ENCODE measurements at places on chromosomes 7 and 10.

GRCh38 chr10:62019685-62020359 is 118.3 kb downstream of the ARID5B start:
- DNase-seq = no peak

DNA sequence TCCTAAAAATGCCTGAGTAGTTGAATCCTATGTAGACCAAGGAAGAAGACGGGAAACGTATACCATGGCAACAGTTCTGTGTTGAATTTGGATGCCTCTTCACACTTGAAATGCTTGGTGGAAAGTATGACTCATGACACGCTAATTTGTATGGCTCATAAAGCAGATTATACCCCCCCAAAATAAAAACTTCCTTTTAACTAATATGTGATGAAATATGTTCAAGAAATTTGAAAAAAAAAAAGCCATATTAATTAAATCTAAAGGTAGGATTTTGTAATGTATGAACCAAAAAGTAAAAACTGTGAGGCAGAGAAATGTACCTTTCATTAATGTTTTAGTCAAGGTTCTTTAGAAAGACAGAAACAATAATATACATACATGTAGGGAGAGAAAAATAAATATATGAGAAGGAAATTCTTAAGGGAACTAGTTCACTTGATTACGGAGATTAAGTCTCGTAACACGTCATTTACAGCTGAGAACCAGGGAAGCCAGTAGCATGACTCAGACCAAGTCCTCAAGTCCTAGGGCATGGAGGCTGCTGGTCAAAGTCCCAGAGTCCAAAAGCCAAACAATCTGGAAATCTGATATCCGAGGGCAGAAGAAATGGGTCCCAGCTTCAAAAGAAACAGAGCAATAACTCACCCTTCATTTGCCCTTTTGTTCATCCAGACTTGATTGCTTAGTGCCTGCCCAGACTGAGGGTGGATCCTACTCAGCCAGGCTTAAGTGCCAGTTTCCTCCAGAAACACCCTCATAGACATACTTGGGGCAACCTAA is 485.1 kb downstream of the SEMA3D start:
- DNase-seq = peak; percentile 56

DNA sequence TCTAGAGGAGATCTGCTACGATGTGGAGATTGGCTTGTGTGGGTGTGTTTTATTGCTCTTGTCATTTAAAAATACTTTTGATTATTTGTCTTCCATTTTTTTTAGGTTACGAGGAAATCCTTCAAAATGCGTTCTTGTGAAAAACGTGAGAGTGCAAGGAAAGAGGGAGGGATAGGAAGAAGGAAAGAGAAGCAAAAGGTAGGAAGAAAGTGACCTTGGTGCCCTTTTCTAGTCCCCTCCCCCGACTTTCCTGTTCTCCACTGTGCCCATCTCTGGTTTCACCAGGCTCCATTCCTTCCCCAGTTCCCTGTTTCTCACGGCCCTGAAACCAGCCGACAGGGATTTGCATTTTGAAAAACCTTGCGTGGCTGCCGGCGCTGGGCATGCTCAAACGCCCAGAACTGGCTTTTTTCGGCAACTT is 506 bp upstream of the GNAI1 start:
- no peak for DNase-seq

DNA sequence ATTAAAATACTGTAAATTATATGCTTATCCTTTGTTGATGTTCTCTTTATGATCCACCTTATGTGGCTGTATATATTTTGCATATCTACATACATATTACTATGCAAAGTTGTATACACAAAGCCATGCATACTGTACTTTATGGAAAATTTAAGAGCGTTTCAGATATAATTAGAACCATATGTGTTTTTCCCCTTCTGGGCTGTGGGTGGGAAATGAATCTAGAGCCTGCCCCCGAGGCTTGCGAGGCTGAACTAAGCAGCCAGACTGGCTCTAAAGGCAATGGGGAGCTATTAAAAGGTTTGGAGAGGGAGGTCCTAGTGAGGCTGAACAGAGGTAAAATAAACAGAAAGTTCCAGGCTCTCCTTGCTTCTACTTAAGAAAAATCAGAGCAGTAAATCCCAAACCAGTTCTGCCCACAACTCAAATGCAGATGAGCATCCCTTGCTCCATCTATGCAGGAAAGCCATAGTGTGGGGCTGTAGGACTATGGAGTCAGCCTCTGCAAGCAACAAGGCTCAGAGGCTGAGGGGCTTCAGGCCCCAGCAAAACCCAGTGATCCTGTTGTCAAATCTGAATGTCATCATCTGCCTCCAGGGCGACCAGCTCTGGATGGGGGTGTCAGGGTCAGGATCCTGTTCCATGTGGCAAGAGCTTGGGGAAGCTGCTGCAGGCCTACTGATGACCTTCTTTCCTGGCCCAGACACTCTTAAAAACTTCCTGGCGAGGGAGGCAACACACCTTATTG is 14.1 kb upstream of the DDIT4 start:
- DNase-seq = no peak

DNA sequence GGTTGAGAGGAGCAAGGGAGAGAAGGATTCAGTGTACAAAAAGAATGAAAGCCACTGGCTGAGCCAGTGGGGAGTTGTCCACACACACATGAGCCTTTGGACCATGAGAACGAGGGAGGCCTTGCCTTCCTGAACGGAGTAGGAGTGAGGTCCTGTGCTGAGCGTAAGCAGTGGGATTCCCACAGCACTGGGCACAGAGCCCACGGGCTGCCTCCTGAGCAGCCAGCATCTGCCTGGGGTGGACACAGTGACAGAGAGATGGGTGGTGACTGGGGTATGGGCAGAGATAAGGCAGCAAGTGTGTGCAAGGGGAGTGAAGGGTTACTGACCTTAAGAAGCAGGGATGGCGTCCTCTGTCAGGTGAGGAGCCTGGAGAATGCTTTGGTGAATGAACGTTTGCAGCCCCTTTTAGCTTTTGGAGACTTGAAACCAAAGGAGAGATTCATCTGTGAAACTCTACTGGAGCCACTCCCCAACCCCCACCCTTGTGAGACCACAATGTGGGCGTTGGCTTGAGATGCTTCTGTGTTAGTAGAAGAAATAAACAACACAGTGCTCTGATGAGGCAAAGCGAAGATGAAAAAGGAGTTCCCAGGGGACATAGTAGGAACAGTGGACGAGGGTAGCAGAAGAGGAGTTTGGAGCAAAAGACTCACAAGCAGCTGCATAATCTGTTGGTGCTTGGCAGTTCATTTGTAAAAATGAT is 56.5 kb downstream of the FIGNL1 start:
- no peak for DNase-seq

- no peak for DNase-seq
Observed at GRCh38 chr10:49615213-49615612, 1.4 kb downstream of the CHAT start.

DNA sequence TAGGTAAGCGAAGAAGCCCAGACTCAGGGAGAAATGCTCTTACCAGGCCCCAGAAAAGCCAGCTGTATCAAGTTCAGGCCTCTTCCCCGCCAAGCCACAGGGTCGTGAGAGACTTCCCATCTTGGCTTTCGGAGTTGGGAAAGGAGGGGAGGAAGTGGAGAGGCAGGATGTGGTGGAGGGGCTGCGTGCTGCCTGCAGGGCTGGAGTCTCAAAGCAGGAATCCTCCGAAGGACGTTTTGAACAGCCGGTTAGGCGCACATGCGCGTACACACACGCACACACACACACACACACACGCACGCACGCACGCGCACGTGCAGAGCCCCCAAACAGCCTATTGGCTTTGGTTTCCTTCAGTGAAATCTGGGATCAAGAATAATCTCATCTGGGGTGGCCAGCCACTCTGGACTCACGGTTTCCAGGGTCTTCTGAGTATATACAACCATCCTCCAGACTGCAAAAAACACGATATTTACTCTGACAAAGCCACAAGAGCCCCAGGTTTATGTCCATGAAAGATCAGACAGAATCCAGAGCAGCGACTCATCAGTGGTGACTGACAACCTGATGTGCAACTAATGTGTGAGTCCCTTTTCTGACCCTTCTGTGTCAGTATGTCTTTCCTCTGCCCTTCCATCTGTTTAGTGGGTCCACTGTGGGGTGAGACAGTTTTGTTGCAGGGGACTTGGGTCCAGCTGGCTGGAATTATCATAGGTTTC is 115.0 kb upstream of the ZNF438 start:
- DNase-seq = peak; percentile 37

- no peak for DNase-seq
Observed at GRCh38 chr7:129047761-129048160, 7.2 kb downstream of the TNPO3 start.

GRCh38 chr10:70320751-70321150 is 36.9 kb upstream of the NPFFR1 start:
- no peak for DNase-seq

- peak; percentile 97 for DNase-seq
Observed at GRCh38 chr7:47786557-47787248, 161.6 kb downstream of the PKD1L1 start.

- no peak for DNase-seq
Observed at GRCh38 chr10:117464176-117464575, 78.4 kb upstream of the EMX2 start.

GRCh38 chr7:82126576-82126975 is 317.0 kb downstream of the CACNA2D1 start:
- no peak for DNase-seq

DNA sequence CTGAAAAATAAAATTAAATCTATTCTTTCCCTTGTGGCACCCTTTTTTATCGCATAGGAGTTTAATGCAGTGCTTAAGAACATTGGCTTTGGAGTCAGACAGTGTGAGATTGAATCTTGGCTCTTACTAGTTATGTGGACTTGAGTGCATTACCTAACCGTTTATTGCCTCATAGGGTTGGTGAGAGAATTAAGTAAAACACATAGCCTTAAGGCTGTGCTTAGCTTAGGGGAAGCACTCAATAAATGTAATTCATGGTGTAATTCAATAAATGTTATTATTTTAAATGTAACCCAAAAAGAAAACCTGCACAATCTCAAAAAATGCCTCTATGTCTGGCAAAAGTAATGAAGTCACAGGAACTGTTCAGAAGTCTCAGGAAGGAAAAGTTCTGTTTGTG is 2.7 kb downstream of the STK17A start:
- no peak for DNase-seq

DNA sequence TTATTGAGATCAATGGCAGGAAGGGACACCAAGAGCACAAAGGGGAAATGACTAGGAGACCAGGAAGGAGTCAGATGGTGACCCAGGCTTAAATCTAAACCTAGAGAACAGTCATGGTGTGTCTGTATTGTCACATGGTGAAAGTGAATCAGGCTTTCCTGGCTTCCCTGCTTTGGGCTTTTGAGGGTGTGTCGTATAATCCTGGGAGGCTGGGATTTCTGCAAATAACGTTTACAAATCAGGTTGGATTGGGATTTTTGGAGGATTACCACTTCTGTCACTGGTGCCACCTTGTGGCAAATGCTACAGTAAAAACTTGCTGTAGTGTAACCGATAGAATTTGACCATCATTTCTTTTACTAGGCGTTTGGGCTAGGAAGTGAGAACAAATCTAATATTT is 502.6 kb downstream of the NRG3 start:
- DNase-seq = peak; percentile 3

GRCh38 chr7:34776748-34777358 is 118.8 kb downstream of the NPSR1 start:
- no peak for DNase-seq

DNA sequence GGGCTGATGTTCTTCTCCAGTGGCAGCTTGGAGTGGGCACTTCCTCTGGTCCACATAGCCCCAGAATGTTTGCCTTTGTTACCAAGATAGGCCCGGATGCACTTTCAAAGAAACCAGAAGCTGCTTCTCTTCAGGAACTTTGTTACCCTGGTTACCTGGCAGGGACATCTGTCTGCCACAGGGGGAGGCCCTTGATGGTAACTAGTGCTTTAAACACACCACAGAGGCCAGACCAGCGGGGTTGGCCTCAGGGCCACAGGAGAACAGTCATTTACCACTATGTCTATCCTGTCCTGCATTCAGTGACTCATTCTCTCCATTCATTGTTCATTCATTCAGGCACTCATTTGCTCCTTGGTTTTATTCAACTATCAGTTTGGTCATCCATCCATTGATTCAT is 11.9 kb upstream of the PLEKHA1 start:
- no peak for DNase-seq

GRCh38 chr10:43317422-43317821 is 50.6 kb upstream of the RASGEF1A start:
- DNase-seq = no peak

All from epithelial cell of proximal tubule (primary cell).